Tibial nerve (tissue), 4 donors: ENCODE measurements at places on chromosomes 2 and 18. TPM values are rescaled to one million over a fixed set of nuclear protein-coding genes. Genes with fewer than 3 reads are reported as not detected.

DNA sequence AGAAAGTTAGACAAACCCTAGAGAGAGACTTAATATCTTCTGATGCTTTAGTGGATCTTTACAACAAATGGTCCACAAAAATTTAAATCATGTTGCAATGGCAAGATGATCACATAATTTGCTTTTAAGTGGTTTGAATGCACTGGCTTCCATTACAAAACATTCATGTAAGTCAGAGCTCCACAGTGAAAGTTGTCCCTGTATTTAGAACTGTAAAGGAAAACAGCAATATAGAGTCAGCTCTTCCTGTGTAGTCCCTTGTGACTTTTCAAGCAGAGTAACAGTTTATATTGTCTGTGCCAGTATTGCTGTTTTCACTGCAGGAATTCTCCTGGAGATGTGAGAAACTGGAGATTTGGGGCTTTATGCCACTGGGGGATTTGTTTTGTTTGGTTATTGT, 77.7 kb downstream of the MEIS1 start:
- no peak overlapping the region for H3K27ac ChIP-seq
- no peak for DNase-seq
- no peaks in the 10 kb centered on the region for H3K36me3 ChIP-seq
- no peaks in the 10 kb centered on the region for H3K4me1 ChIP-seq
- no peak overlapping the region for H3K4me3 ChIP-seq
- no peaks in the 10 kb centered on the region for H3K27me3 ChIP-seq

DNA sequence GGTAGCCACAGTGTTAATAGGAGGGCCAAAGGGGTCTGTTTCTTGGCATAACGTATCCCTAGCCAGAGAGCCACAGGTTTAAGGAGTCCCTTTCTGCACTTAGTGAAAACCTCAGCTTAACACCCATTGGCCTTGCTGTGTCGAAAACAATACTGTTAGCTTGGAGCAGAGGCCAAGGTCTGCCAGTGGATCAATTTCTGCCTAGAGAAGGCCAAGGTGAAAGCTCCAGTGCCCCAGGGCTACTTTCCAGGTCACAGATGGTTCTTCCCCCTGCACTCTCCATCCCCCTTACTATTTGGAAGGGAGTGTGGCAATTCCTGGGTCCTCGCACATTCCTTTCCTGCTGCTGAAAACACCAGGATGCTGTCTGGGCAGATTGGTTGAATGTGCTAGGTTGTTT, 74.8 kb upstream of the TNP1 start:
- no peaks in the 10 kb centered on the region for H3K4me1 ChIP-seq
- DNase-seq: no peak
- H3K27me3 ChIP-seq: no peaks in the 10 kb centered on the region
- no peaks in the 10 kb centered on the region for H3K36me3 ChIP-seq

The PLEKHM3 gene
- 22.0 TPM for total RNA-seq

The C2orf80 gene
- not detected for total RNA-seq

GRCh38 chr2:190162851-190163250, 100.3 kb upstream of the MSTN start:
- no peaks in the 10 kb centered on the region for H3K36me3 ChIP-seq
- H3K4me1 ChIP-seq: peaks cover 42% of the 10 kb centered on the region
- no peak for DNase-seq
- no peak overlapping the region for H3K4me3 ChIP-seq

- no peaks in the 10 kb centered on the region for H3K4me1 ChIP-seq
- H3K27ac ChIP-seq: no peak overlapping the region
- no peaks in the 10 kb centered on the region for H3K36me3 ChIP-seq
- DNase-seq: no peak
- H3K4me3 ChIP-seq: no peak overlapping the region
Measured at GRCh38 chr2:118923371-118923770, 18.6 kb upstream of the MARCO start.

GRCh38 chr2:101868525-101868924, 123.2 kb upstream of the IL1R2 start:
- H3K27ac ChIP-seq: no peak overlapping the region
- H3K4me3 ChIP-seq: no peak overlapping the region
- DNase-seq: no peak
- no peaks in the 10 kb centered on the region for H3K4me1 ChIP-seq

DNA sequence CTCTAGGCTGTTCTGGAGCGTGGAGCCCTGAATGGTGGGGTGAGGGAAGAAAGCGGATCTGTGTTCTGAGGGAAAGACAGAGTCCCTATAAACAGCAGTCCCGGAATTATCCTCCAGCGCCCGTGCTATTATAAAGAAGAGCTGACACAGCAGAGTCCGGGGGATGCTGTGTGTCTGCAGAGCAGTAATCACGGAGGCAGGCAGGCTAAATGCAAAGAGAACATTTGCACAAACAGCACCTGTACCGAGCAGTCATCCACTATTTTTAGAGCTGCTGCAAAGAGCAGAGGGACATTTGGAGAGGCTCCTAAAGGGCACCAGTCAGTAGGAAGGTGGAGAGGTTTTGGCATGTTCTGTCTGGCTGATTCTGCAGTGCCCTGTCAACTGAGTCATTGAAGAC, 293.8 kb upstream of the SLC14A2 start:
- H3K36me3 ChIP-seq: no peaks in the 10 kb centered on the region
- H3K4me1 ChIP-seq: no peaks in the 10 kb centered on the region
- DNase-seq: no peak
- H3K4me3 ChIP-seq: no peak overlapping the region
- H3K27ac ChIP-seq: no peak overlapping the region
- H3K27me3 ChIP-seq: no peaks in the 10 kb centered on the region

DNA sequence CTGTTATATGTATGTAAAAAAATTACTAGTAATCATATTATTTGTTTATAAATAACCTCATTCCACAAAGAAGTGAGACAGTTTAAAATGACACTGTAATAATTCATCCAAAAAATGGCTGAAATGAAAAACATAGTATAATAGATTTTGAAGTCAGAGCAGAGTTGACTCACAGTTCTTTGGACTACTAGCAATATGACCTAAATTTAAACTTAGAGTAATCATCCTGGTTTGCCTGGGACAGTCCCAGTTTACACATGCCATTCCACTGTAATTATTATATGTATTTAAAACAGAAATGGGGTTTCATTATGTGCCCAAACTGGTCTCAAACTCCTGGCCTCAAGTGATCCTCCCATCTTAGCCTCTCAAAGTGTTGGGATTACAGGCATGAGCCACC, 48.3 kb downstream of the CCDC88A start:
- no peaks in the 10 kb centered on the region for H3K4me1 ChIP-seq
- DNase-seq: no peak
- no peaks in the 10 kb centered on the region for H3K36me3 ChIP-seq
- no peaks in the 10 kb centered on the region for H3K27me3 ChIP-seq
- no peak overlapping the region for H3K4me3 ChIP-seq

DNA sequence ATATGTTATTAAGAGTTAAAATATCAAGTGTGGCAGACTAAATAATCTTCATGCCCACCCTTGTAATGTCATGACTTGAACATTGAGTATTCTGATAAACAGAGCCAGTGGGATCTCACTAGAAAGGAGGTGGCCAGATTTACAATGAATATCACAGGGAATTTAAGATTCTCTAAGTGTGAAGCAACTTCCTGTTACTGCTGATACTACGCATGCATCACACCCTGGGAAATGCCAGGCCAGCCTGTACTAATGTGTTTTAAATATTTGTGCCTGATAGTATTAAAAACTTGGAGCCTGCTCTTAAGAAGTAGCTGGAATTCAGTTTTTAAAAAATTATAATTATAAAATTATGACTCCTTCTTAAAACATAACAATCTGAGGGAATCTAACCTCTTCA, 148.3 kb downstream of the LAMA3 start:
- H3K4me1 ChIP-seq: peaks cover 4% of the 10 kb centered on the region
- no peaks in the 10 kb centered on the region for H3K36me3 ChIP-seq
- no peaks in the 10 kb centered on the region for H3K27me3 ChIP-seq
- no peak overlapping the region for H3K4me3 ChIP-seq
- peak; percentile 26 for DNase-seq

- no peak overlapping the region for H3K27ac ChIP-seq
- DNase-seq: no peak
- H3K4me3 ChIP-seq: no peak overlapping the region
- no peaks in the 10 kb centered on the region for H3K27me3 ChIP-seq
Measured at GRCh38 chr2:150480241-150480640, 7.2 kb downstream of the RND3 start.

The MXD1 gene
- 10.4 TPM for total RNA-seq

DNA sequence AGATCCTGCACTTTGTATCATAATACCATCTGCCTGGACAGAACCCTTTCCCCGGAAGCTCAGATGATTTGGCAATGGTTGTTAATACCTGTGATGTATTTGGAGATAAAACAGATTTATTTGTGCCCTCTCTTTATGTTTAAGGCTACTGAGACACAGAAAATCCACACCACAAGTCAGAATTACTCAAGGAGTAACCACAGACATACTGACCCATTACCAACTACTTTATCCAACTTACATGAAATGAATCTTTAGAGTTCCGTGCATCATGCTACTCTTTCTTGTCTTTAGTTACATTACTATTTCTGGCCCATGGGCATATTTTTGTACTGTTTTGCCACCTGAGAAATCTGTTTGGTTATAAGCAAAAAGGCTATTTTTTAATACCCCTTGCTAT, 384.0 kb downstream of the STK39 start:
- H3K4me1 ChIP-seq: no peaks in the 10 kb centered on the region
- no peaks in the 10 kb centered on the region for H3K36me3 ChIP-seq
- no peak for DNase-seq
